ENCODE measurements at places on chromosomes 1 and 21.

DNA sequence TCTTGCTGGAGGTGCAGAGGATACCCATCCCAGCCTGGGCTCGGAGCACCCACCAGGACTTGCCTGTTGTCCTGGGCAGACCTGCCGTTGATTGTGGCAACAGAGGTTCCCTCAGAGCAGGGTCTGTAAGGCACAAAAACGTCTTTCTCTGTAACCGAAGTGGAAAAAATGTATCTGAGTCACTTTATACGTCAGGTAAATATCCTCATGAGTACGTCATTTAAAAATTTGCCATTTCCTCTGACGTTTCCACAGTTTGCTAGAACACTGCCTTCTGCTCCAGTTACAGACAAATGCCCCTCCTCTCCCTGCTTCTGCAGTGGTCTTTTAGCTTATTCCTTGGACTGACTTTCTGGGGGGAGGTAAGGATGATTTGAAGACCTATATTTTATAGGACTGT is 326.8 kb downstream of the HHAT start:
- no peak for DNase-seq

- no peak for DNase-seq
Observed at GRCh38 chr21:14114251-14114650, 96.5 kb downstream of the LIPI start.

DNA sequence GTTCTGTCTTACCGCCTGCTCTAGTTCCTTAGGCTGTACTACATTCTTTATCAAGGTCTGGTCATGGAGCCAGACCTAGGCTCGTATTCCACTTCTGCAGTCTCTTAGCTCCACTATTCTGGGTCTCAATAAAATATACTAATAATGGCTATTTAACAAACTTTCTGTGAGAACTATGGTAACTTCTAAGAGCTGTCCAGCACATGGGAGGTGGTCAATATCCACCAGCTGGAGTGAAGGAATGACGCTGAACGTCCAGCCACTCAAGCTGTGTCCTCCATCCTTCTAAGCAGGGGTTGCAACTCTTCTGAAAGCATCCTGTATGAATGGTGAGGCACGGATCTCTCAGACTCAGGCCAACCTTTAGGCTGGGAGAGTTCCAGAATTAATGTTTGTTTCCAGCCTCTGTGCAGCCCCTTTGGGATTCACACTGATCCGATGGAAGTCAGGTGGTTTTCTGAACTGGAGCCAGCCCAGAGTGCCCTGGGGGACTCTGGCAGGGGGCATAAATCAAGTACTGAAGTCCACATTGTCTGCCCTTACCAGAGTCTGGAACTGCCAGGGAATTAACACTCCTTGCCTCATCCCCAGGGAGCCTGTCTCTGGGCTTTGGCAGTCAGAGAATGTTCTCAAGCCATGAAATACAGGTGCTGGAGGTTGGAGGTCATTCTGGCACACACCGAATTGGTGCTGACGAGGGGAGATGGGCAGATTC is 57.4 kb downstream of the BRINP2 start:
- DNase-seq = no peak

GRCh38 chr1:207903767-207904166 is 7.2 kb downstream of the CD34 start:
- no peak for DNase-seq

DNA sequence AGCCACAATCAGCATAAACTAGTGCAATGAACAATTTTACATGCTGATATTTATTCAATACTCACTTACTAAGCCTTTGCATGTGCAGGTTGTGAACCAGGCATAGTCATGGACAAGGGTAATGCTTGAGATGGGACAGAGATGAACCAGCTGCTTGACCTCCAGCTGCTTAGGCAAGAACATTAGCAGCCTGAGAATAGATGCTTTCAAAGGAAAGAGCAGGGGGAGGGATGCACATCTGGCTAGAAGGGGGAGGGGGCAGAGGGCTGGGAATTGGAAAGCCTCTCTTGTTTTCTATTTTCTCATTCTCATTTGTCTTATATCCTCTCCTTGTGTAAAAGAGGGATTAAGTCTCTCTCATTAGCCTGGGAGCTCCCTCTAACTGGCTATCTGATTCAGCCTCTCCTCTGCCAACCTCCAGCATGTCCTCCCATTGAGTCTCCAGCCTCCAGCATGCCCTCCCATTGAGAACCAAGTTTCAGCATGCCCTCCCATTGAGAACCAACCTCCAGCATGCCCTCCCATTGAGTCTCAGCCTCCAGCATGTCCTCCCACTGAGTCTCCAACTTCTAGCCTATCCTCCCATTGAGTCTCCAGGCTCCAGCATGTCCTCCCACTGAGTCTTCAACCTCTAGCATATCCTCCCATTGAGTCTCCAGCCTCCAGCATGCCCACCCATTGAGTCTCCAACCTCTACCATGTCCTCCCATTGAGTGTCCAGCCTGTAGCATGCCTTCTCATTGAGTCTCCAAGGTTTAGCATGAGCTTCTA is 38.4 kb upstream of the TRABD2B start:
- DNase-seq = no peak

DNA sequence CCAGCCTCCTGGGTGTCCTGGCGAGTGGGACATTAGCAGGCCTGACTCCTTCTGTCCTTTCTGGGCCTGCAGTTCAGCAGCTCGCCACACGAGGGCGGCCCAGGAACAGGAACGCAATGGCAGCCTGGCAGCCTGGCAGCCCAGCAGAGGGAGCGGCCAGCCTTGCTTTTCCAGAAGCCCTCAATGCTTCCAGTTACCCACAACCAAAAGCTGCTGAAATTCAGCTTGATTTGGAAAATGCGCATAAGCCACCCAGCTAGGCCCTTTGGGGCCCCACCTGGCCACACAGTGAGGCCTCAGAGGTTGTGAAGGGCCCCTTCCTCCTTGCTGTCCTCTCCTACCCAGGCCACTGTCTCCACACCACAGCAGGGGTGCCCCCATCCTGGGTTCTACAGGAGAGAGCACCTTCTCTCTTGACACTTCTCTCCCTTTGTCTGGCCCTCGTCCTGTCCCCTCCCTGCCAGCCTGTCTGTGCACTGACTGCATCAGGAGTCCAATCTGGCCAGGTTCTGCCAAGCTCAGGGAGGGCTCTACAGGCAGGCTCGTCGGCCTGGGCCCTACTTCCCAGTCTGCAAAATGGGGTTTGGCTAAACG is 103.4 kb upstream of the VAMP3 start:
- DNase-seq = peak; percentile 92

GRCh38 chr1:172142324-172142723 is 278.2 kb upstream of the C1orf105 start:
- DNase-seq = no peak

- no peak for DNase-seq
Observed at GRCh38 chr1:31374511-31375196, 1.8 kb upstream of the FABP3 start.

DNA sequence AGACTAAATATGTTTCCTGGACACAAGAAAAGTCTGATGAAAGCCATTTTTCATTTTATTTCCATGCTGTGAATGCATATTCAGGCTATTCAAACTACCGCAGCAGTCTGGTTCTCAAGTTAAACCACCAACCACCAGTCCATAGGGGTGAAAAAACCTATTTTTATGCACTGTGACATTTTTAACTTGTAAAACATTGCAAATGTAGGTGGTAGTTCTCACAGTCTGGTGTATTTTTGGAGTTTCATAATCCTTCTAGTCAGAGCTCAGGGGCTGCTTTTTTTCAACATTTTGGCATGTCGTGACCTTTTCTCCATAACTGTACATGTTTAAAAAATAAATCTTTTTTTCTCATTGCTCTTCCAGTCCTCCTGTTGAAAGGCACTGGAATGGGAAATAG is 907.6 kb upstream of the ADGRL2 start:
- no peak for DNase-seq

All from prostate gland (tissue), 2 donors.